Suprapubic skin (tissue), 4 donors: ENCODE measurements at places on chromosomes 1 and 21. TPM values are rescaled to one million over a fixed set of nuclear protein-coding genes. Genes with fewer than 3 reads are reported as not detected.

The MAPKAPK2 gene
- 70.8 TPM for total RNA-seq

The CELSR2 gene
- total RNA-seq: 106 TPM

The FAAH gene
- 18.1 TPM for total RNA-seq

- no peak for DNase-seq
Observed at GRCh38 chr1:191636345-191636744, 521.9 kb upstream of the RGS18 start.

The TXLNA gene
- 50.7 TPM for total RNA-seq

GRCh38 chr1:185438936-185439335, 121.9 kb upstream of the IVNS1ABP start:
- DNase-seq: no peak

GRCh38 chr1:99650030-99650429, 4.1 kb downstream of the PALMD start:
- DNase-seq: no peak

DNA sequence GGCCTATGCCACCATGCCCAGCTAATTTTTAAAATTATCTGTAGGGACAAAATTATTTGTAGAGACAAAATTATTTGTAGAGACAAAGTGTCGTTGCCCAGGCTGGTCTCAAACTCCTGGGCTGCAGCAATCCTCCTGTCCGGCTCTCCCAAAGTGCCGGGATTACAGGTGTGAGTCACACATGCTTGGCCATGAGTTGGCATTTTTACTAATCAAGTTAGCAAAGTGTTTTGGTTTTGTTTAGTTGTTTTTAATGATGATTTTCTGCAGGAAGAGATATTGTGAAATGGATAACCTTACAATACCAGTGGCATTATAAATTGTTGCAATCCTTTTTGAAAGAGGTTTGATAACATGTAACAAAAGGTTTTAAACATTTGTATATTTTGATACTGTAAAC, 65.3 kb upstream of the MAGI3 start:
- no peak for DNase-seq

DNA sequence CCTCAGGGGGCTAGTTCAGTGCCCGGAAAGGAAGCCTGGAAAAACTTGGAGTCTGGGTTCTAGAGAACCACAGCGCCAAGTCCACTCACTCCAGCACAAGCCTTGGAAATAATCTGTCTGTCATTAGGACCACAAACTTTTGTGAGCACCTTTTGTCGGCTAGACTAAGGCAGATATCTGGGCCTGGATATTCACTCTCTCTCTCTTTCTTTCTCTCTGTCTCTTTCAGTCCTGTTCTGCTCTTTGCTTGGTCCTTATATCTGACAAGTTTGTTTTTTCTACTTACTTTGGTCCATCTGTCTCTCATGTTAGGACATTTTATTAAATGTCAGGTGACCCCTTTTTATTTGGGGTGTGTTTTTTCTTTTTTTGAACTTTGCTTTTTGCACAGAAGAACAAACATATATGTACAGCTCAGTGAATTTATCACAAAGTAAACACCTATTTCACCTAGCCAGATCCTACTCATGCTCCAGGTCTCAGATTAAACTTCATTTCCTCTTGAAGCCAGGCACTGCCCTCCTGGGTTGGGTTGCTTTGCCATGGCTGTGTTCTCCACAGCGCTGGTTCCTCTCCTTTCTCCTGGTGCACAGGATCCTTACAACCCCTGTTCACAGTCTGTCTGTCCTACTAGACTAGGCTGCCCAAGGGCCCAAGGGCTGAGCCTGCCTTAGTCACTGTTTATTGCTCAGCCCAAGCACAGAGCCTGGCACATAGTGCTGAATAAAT, 40.8 kb downstream of the TCEANC2 start:
- no peak for DNase-seq

- DNase-seq: no peak
Observed at GRCh38 chr1:68113966-68114365, 63.5 kb upstream of the DIRAS3 start.
